Lower lobe of right lung (tissue), 2 donors: ENCODE measurements at places on chromosomes 3 and 15. TPM values are rescaled to one million over a fixed set of nuclear protein-coding genes. Genes with fewer than 3 reads are reported as not detected.
A peak's percentile ranks its signal among the peaks of the same experiment; 100 is the strongest.

DNA sequence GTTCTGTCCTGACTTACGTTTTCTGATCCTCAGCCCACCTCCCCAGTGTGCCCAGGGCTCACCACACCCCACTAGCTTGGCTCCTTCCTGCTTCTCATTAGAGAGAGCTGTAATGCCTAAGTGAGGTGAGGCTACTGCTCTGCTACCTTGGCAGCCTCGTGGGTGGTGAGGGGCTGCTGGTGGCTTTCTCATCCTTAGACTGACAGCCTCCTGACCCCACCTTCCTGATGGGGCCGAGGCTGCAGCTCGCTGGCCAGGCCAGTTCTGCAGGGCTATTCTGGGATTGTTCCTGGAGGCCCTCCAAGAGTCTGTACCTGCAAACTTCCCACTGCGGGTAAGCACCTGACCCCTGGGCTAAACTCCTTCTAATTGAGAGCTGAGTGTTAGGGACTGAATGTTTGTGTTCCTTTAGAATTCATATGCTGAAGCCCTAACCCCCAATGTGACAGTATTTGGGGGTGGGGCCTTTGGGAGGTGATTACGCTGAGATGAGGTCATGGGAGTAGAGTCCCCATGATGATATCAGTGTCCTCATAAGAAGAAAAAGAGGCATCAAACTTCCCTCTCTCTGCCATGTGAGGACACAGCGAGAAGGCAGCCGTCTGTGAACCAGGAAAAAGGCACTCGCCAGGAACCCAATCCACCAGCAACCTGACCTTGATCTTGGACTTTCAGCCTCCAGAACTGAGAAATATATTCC, 38.1 kb upstream of the IQSEC1 start:
- DNase-seq = peak; percentile 56

The GOLGA6D gene
- not detected for total RNA-seq

GRCh38 chr15:81569286-81570080, 195.5 kb upstream of the TMC3 start:
- DNase-seq = no peak

The CLDN16 gene
- 0.74 TPM for total RNA-seq

- DNase-seq = no peak
These were observed 269.8 kb downstream of the THSD4 start for GRCh38 chr15:71385026-71385425.

GRCh38 chr3:30733696-30734095, 127.3 kb downstream of the TGFBR2 start:
- DNase-seq = no peak

GRCh38 chr3:4721511-4721911, 228.4 kb downstream of the ITPR1 start:
- DNase-seq = no peak

The GOLGA6L7 gene
- total RNA-seq = not detected

DNA sequence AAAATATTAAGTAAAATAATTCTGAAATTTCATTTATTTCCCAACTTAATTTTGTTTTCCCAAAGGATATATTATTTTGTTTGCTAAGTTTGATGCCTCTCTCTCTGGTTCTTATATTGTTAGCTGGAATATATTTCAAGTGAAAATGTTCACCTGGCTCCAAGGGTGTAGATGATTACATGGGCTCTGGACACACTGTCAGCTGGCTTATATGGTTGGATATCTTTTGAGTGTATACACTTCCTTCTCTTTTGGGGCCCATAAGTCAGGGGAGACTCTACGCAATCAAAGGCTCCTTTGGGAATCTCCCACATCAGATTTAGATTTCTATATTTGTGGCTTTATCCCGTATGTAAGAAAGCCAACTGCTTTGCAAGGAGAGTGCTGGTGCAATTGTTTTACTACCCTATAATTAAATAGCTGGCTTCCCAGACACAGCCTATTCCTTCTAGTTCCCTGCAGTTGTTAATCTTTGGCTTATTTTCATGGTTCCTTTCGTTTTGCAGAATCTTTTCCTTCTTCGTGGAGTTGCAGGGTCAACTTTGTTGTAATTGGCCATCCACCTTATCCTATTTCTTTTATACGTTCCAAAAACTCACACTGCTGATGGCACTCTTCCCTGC, 225.7 kb downstream of the DPH6 start:
- no peak for DNase-seq

DNA sequence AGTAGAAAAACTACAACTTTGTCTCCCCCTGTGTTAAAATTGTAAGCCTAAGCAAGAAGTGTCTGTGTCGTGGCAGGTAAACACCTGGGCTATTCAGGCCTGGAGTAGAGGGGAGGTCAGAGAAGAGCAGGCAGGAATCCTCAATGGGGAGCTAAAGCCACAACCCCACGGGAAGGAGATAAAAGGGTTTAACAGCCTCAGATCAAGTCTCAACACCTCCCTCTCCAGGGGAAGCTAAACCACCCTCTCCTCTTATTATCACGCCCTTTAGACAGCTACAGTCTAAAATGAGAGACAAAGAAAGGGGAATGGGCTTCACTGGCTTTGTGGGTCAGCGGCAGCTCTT, 11.6 kb downstream of the ETV5 start:
- DNase-seq = no peak

DNA sequence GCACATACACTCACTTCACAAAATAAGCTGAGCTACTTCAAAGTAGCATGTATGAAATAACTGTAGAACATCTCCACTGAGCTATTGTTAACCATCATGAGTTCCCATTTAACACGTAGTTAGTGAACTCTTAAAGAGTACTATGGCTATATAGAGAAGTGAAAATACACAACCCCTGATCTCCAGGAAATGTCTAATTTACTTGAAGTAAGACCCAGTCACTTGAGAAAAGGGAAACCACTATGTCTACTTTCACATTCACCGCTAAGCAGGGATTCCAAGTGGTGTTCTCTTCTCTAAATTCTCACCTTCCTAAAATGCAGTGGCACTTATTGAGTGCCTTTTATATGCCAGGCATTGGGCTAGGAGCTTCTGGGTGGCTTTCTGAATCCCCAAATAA, 35.0 kb upstream of the COLQ start:
- DNase-seq = no peak

- DNase-seq = no peak
These were observed 207.7 kb downstream of the SOX2 start for GRCh38 chr3:181919375-181919774.

The CCR8 gene
- total RNA-seq = not detected

The ZSCAN2 gene
- 6.9 TPM for total RNA-seq

- no peak for DNase-seq
These were observed 33.1 kb downstream of the CDC25A start for GRCh38 chr3:48155122-48155521.

- DNase-seq = no peak
These were observed 3.6 kb downstream of the SOX14 start for GRCh38 chr3:137767538-137768360.

The TMEM207 gene
- total RNA-seq = not detected

The DLEC1 gene
- 15.0 TPM for total RNA-seq

GRCh38 chr3:144097163-144097562, 125.5 kb downstream of the DIPK2A start:
- DNase-seq = no peak

DNA sequence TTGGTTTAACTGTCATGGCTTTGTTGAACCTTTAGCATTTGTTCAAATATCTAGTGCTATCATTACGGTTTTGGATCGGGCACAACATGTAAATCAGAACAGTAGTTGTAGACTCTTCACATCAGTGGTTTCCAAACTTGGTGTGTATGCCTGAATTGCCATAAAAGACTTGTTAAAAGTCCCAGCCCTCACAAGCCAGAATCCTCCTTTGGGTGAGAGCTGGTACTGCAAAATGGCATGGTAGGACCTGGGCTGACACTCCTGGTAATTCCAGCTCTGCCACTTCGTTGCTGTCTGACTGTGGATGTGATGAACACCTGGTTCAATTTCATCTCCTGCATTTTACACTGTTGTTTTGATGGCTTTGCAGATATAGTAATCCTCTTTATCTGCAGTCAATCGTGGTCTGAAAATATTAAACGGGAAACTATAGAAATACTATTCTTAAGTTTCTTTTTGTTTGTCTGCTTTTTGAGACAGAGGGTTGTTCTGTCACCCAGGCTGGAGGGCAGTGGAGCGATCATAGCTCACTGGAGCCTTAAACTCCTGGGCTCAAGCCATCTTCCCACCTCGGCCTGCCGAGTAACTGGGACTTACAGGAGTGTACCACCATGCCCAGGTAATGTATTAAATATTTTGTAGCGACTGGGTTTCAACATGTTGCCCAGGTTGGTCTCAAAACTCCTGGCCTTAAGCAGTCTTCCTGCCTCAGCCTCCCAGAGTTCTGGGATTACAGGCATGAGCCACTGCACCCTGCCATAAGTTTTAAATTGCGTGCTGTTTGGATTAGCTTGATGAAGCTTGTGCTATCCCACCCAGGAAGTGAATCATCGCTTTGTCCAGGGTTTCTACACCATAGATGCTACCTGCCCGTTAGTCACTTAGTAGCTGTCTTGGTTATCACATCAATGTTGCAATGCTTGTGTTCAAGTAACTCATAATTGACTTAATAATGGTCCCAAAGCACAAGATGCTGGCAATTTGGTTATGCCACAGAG, 61.6 kb downstream of the RAB7A start:
- no peak for DNase-seq

- DNase-seq = peak; percentile 54
These were observed at the start of gene APOD for GRCh38 chr3:195583831-195584542. Gene APOD (minus strand): TSS chr3:195583940. CDS start chr3:195579461, 4,479 bp downstream.

- no peak for DNase-seq
These were observed 75.3 kb downstream of the P2RY1 start for GRCh38 chr3:152910211-152910610.

DNA sequence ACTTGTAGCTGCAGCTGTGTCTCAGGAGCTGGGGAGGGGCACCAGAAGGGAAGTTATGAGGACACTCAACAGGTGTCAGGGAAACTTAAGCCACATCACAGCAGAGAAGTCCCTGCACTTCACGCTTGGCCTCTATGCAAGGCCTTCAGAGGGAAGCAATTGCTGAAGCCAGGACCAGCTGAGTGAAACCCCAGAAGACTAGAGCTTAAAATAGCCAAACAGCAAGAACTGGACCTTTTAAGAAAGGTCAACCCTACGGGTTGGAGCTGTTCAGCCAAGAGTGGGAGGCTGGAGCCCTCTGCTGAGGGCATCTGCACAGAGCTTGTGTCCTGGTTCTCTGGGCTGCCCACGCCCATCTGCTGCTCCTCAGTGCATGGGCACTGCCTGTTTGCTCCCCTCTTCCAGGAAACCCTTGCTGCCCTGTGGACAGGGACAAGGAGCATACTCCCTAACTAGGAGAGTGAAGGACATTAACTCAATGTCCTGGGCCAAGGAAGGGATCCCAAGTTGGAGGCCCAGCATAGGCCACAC, 3.9 kb upstream of the GRAMD2A start:
- DNase-seq = no peak

GRCh38 chr3:186311441-186311840, 50.6 kb downstream of the DGKG start:
- no peak for DNase-seq

- peak; percentile 84 for DNase-seq
These were observed 2.0 kb downstream of the WNT5A start for GRCh38 chr3:55484801-55485791.

The LEKR1 gene
- total RNA-seq = 5.8 TPM

The SLC30A4 gene
- total RNA-seq = 4.8 TPM

GRCh38 chr3:107674371-107674770, 151.6 kb downstream of the BBX start:
- no peak for DNase-seq

- no peak for DNase-seq
These were observed 16.8 kb downstream of the SLC25A26 start for GRCh38 chr3:66237552-66237951.

DNA sequence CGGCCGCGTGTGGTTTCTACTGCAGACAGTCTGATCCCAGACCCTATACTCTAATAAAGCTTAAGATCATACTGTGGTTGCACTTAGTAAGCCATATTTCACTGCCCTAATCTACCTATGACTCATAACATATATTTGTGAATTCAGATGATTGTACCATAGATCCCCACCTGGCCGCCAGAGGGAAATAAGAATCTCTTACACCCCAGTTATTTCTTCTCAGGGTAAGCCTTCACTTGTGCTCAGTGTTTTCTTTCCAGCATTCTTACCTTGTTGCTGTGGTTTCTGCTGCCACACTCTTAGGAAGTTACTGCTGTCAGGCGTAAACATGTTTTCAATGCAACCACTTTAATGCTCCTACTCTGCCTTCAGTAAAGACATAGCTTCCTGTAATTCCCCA, 105.9 kb downstream of the B3GALNT1 start:
- no peak for DNase-seq

DNA sequence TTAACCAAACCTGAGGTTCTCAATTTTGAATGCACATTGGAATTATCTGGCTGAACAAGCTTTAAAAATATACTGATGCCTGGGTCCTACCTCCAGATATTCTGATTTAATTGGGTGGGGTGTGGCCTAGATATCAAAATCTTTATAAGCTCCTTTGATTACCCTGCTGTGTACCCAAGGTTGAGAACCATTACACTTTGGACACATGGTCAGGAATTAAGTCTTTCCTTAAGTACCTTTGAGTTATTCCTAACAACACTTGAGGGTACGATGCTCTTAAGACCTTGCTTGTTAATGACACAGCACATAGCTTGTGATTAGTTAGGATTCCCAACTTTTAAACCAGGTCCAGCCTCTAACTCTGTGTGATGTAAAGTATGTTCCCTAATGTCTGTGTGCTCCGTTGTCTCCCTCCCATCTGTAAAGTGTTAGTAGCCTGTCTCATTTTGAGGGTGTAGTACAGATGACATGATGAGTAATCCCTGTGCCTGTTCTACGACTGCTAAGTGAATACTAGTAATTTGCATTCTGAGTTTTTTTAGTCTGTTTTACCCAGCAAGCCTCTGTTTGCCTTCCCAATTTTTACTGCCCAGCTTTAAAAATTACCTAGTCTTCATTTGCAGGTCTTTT, 154.9 kb downstream of the KLHL25 start:
- no peak for DNase-seq

The LTF gene
- 53.5 TPM for total RNA-seq

The TGM4 gene
- total RNA-seq = not detected

GRCh38 chr3:133375403-133375745, 24.5 kb upstream of the BFSP2 start:
- DNase-seq = no peak
